ENCODE measurements at places on chromosomes 1 and 21. TPM values are rescaled to one million over a fixed set of nuclear protein-coding genes. Genes with fewer than 3 reads are reported as not detected.

DNA sequence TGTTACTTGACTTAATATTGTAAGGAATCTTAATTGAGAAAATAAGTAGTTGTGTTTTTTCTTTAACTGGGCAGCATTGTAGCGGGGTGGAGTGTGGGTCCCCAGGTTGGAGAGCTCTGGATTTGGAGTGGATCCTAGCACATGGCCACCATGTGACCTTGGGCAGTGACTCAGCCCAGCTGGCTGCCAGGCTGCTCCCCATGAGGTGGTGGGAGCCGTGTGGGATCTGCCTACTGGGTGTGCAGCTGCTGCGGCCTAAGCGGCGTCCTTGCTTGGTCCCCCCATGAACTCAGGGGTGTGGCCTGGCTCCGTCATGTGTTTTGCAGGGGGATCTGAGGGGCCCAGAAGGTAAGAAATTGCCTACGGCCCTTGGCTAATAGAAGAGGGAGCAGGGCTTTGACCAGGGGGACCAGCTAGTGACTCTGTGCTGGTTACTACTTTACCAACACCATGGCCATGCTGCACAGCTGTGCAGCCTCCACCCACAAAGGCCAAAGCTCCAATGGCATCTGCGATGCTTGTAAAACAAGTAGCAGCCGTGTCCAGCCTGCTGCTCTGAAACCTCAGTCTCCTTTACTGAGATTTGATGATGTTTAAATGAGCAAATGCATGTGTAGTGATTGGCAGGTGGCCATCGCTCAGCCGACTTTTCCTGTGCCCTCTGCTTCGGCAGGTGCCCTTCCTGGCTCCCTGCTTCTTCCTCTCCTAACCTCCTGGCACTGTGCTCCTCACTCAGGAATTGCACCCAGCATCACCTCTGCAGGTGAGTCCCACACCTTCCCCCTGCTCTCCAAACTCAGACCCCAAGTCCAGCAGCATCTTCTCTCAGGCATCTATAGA lies 68.3 kb downstream of the ADARB1 start:
- H3K36me3 ChIP-seq, result no peaks in the 10 kb centered on the region
- no peaks in the 10 kb centered on the region for H3K4me1 ChIP-seq
- H3K27me3 ChIP-seq, result no peaks in the 10 kb centered on the region

DNA sequence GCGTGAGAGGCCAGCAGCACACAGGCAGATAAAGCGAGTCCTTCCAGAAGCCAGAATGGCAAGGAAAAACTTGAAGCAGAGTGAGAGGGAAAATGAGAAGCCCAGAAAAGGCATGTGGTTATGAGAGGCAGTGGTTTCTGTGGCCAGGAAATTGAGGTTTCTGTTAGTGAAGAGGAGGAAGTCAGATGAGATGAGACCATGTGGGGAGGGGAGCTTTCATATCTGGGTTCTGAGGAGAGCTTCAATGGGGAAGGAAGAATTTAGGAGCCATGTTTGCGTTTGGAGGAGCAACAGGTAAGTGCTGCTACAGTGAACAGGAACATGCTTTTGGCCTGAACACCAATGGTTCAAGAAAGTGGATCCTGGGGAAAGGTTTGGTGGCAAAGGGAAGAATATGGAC lies 6.1 kb upstream of the CD1A start:
- H3K27me3 ChIP-seq, result no peaks in the 10 kb centered on the region
- no peaks in the 10 kb centered on the region for H3K36me3 ChIP-seq

DNA sequence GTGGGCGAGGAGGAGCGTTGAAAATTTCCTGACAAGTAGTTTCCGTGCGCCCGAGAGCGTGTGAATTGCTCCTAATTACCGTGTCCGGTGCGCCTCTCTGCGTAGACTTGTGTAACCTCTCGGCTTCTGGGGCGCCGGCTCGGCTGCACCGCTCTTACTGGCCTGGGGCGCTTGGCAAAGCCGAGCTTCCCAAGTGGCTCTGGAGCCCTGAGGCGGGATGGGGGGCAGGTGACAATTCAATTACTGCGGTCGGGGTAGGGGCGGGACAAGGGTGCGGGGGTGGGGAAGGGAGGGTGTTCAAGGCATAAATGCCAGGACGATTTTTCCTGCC lies 392 bp upstream of the DMRTA2 start:
- H3K27me3 ChIP-seq, result peaks cover 100% of the 10 kb centered on the region
- H3K36me3 ChIP-seq, result no peaks in the 10 kb centered on the region
- no peak for DNase-seq

DNA sequence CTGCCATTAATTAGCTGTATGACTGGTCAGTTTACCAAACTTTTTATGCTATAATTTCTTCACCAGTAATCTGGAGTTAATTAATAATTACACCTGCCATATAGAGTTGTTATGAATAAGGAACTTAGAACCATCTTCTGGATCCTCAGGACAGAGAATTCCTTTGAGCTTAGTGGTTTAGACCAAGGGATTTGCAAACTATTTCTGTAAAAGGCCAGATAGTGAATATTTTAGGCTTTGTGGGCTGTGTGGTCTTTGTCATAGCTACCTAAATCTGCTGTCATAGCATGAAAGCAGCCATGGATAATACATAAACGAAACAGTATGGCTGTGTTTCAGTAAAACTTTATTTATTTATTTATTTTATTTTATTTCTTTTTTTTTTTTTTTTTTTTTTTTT lies 9.0 kb downstream of the TIMM17A start:
- H3K27ac ChIP-seq, result no peak overlapping the region
- no peak overlapping the region for H3K4me3 ChIP-seq
- peaks cover 2% of the 10 kb centered on the region for H3K36me3 ChIP-seq
- no peaks in the 10 kb centered on the region for H3K27me3 ChIP-seq
- DNase-seq, result no peak

DNA sequence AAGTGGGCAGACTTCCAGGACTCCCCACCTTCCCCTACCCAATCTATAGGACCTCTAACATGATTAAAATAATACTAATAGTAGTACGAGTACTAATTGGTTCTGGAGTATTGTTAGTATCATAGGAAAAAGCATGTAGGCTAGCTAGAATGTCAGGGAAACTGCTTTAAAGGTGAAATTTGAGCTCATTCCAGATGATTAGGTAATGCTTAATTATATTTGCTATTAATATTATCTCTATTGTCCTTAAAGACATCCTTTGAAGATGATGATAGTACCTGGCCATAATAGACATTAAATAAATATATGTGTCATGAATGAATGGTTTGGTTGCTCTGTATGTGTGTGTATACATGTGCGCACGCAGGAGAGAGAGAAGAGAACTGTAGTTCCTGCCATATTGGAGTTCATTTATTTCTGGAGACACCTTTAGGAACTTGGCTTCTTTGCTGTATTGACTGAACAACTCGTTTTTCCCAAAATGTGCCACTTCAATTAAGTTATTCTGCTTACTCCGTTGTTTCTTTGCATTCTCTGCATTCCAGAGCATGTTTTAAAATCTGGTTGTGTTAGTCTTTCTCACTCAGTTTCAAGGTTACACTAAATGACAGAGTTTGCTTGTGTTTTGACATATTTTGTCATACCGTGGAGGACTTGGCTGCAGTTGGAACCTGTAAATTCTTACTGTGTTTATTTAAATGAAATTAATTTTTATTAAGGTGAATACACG lies 117.1 kb downstream of the OSBPL9 start:
- H3K27ac ChIP-seq, result no peak overlapping the region
- H3K36me3 ChIP-seq, result no peaks in the 10 kb centered on the region
- DNase-seq, result no peak
- H3K4me3 ChIP-seq, result no peak overlapping the region
- peaks cover 50% of the 10 kb centered on the region for H3K4me1 ChIP-seq

GRCh38 chr1:148263128-148263905 lies 111.2 kb upstream of the NBPF11 start:
- H3K27me3 ChIP-seq, result no peaks in the 10 kb centered on the region
- peak overlapping the region; percentile 36 for H3K4me3 ChIP-seq
- H3K36me3 ChIP-seq, result no peaks in the 10 kb centered on the region
- H3K27ac ChIP-seq, result peak overlapping the region; percentile 73
- peak; percentile 86 for DNase-seq

GRCh38 chr1:109712321-109712864 lies 342 bp downstream of the GSTM5 start:
- no peak overlapping the region for H3K27ac ChIP-seq
- H3K36me3 ChIP-seq, result no peaks in the 10 kb centered on the region
- H3K4me3 ChIP-seq, result peak overlapping the region; percentile 16

DNA sequence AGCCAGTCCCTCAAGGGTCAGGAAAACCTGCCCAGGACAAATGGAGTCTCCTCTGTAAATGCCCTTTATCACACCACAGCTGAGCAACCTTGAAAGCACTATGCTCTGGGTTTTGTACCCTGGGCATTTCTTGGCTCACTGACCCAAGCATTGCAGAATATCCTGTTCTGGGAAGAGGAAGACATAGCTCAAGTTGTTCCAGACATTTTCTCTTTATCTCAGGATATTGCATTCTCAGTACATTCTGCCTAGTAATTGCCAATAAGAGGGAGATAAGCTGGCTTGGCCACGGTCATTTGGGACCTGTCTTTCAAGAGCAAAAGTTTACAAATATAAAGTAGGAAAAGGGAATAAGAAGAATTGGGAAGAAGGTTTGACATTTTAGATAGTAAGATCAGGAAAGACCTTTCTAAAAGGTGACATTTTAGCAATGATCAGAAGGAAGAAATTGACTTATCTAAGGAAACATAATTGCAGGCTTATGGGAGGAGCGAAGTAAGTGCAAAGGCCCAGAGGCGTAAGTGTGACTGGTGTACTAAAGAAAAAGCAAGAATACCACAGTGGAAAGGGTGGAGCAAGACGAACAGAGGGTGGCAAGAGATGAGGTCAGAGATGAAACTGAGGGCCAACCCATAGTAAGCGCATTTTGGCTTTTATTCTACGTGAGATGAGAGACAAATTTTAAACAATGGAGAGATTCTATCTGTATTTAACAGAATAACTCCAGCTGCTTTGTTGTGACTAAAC lies 394.0 kb upstream of the CXADR start:
- no peaks in the 10 kb centered on the region for H3K4me1 ChIP-seq
- no peaks in the 10 kb centered on the region for H3K36me3 ChIP-seq
- H3K27me3 ChIP-seq, result no peaks in the 10 kb centered on the region
- no peak overlapping the region for H3K4me3 ChIP-seq

Gene LRRIQ3
- polyA plus RNA-seq, result 1.2 TPM

Gene TMPRSS15
- polyA plus RNA-seq, result not detected

Gene NLRP3
- polyA plus RNA-seq, result 3.4 TPM

Gene DRAM2
- polyA plus RNA-seq, result 105 TPM

Gene HFM1
- 0.39 TPM for polyA plus RNA-seq

Gene AP4B1
- 27.5 TPM for polyA plus RNA-seq

Gene SEC16B
- polyA plus RNA-seq, result 2.9 TPM

Gene GPR25
- 0.14 TPM for polyA plus RNA-seq

Gene COL11A1
- polyA plus RNA-seq, result 0.23 TPM

Gene POU3F1
- polyA plus RNA-seq, result 0.08 TPM

Gene EPHB2
- 1.3 TPM for polyA plus RNA-seq
